Stimulated activated CD8-positive, alpha-beta memory T cell treated with anti-CD3 and anti-CD28 coated beads, Interleukin-2, amount 100 ng/mL, for 1 hour (primary cell): ENCODE measurements at places on chromosomes 3 and 15.

DNA sequence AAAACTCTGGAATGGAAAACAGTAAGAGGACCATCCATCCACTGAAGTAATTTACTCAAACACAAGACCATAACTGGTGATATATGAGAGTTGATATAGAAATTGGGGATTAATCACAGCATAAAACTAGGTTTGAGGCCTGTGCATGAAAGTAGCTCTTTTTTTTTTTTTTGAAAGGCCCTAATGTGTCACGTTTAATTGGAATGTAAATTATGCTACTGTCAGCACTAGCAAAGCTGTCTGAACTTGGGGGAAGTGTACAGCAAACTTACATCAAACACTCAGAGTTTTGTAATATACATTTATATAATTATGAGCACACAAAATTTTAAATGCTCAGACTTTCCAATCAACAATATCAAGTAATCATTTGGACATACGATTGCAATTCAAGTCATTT, 154.1 kb downstream of the GREM1 start:
- DNase-seq = no peak

DNA sequence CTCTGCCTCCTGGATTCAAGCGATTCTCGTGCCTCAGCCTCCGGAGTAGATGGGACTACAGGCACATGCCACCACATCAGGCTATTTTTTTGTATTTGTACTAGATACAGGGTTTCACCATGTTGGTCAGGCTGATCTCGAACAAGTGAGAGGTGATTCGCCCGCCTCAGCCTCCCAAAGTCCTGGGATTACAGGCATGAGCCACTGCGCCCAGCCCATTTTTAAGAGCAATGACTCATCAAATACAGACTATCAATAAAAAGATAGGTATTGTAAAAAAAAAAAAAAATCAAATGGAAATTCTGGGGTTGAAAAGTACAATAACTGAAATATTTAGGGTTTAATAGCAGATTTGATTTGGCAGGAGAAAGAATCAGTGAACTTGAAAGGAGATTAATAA, 129.0 kb downstream of the TJP1 start:
- no peak for DNase-seq

DNA sequence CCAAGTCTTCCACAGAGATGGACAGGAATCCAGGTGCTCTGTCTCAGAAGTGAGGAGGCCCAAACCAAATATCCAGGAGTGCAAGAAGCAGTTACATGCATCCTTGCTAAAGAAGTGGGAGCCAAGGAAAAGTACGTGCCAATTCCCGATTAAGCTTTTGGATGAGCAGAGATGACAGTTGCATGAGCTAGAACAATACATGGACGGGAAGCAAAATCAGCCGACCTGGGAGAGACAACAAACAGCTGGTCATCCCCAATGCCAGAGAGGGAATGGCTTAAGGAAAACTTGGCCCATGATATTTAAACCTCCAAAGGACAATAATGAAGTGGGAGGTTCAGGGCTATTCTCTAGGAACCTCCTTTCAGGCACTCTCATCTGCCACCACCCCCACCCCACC, 86.0 kb upstream of the ABHD17C start:
- DNase-seq = no peak

GRCh38 chr3:110791995-110792686, 279.5 kb upstream of the NECTIN3 start:
- no peak for DNase-seq

GRCh38 chr3:134650431-134651346, at the start of gene KY:
KY (minus strand) TSS chr3:134651022; CDS start chr3:134650960, 62 bp downstream.
- DNase-seq = no peak

DNA sequence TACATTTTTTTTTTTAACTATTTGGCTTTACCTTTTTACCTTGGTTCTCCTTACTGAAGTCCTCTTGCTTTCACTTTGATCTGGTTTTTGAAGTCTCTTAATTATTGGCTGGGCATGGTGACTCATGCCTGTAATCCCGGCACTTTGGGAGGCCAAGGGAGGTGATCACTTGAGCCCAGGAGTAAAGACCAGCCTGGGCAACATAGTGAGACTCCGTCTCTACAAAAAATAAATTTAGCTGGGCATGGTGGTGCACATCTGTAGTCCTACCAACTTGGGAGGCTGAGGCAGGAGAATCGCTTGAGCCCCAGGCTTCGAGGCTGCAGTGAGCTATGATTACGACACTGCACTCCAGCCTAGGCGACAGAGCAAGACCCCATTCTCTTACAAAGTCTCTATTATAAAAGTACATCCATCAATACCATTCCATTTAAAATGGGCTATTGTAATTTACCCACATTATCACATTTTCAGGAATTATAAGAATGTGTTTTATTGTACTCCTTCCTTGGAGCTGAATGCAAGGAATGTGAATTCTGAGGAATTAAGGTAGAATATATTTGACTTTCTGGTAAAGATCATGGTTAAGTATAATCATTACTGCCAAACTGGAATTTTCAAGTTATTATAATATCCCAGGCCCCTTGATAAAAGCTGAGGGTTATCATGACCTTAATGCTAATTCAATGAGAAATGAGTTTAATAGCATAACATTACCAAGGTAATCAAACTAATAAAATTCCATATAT, 49.0 kb downstream of the MSL2 start:
- no peak for DNase-seq

- DNase-seq = no peak
Observed at GRCh38 chr15:83943849-83944404, 290.0 kb downstream of the ADAMTSL3 start.

DNA sequence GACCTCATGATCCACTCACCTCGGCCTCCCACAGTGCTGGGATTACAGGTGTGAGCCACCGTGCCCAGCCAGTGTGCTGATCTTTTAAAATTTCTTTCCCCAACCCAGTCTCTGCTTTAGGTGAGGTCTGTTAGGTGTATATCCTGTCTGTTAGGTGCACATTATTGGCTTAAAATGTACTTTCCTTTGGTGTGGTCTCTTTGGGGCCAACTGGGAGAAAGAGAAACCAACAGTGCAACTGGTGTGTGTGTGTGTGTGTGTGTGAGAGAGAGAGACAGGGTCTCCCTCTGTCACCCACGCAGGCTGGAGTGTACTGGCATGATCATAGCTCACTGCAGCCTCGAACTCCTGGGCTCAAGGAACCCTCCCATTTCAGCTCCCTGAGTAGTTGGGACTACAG, 50.3 kb upstream of the GNB5 start:
- DNase-seq = no peak

- no peak for DNase-seq
Observed at GRCh38 chr15:36947035-36947719, 153.2 kb downstream of the MEIS2 start.

- no peak for DNase-seq
Observed at GRCh38 chr15:25368850-25369249, 70.0 kb downstream of the UBE3A start.

GRCh38 chr3:127690823-127691452, 18.2 kb downstream of the ABTB1 start:
- no peak for DNase-seq

DNA sequence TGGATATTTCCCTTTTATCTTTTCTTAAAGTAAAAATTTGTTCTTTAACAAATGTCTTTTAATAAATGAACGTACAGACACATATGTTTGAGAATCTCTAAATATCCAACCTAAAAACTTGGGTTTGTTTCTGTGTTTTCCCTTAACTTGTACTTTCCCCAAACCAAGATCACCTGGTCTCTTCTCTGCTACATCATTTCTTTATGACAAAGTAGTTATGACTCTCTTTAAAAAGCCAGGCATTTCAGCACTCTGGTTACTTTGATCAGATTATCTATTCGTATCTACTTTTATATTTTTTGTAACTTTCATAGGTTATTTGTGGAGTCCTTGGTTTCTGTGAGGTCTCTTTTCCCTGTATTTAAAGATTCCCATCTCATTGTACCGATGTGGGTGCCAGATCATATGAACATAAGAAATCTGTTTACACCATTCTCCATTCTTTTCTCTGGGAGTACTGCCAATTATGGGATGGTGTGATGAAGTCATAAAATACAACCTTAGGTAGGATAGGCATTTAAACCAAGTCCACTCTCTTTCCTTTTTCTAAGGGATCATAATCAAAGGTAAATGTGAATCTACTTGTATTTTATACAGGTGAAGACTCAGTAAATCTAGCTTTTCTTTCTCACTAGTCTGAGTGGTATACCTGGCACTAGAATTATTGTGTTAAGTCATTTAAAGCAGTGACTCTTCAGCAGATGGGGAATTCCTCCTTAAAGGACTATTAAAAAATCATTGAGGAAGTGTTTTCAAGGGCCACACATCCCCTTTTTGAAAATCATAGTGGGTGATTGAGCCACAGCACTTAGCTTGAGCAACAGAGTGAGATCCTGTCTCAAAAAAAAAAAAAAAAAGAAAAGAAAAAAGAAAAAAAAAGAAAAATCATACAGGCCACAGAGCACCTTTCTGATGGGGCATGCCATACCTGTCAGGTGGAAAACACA, 12.4 kb upstream of the NFKBIZ start:
- DNase-seq = no peak

- DNase-seq = no peak
Observed at GRCh38 chr3:134904241-134904771, 109.2 kb downstream of the EPHB1 start.

GRCh38 chr15:36571301-36571700, 8.1 kb upstream of the CDIN1 start:
- DNase-seq = no peak
